Hematopoietic multipotent progenitor cell treated with erythropoietin and hydrocortisone succinate and interleukin-3 and kit ligand, for 17 days (in vitro differentiated cells): ENCODE measurements at places on chromosomes 13 and 19.
A peak's percentile ranks its signal among the peaks of the same experiment; 100 is the strongest.

- DNase-seq: no peak
These were observed 203.9 kb downstream of the COL4A1 start for GRCh38 chr13:110103026-110103425.

- peak; percentile 8 for DNase-seq
These were observed 926 bp downstream of the ZNF587 start for GRCh38 chr19:57850553-57851017.

GRCh38 chr19:3374369-3375112 lies 8.2 kb downstream of the NFIC start:
- no peak for DNase-seq

- no peak for DNase-seq
These were observed 65.3 kb downstream of the DCT start for GRCh38 chr13:94414141-94414540.

DNA sequence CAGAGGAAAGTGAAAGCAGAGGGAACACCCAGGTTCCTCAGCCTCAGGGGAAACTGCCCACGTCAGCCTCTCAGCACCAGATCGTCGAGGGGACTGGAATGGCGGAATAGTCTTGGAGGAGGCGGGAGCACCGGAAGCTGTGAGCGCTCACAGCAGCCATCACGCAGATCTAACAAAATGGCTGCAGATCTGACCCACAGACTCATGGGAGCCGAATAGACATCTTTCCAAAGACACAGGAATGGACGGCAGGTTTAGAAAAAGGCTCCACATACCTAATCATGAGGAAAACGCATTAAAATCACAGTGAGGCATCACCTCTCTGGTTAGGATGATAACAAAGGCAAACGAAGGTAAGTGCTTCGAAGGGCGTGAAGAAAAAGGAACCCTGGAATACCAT lies 11.8 kb upstream of the LILRA2 start:
- DNase-seq: no peak

DNA sequence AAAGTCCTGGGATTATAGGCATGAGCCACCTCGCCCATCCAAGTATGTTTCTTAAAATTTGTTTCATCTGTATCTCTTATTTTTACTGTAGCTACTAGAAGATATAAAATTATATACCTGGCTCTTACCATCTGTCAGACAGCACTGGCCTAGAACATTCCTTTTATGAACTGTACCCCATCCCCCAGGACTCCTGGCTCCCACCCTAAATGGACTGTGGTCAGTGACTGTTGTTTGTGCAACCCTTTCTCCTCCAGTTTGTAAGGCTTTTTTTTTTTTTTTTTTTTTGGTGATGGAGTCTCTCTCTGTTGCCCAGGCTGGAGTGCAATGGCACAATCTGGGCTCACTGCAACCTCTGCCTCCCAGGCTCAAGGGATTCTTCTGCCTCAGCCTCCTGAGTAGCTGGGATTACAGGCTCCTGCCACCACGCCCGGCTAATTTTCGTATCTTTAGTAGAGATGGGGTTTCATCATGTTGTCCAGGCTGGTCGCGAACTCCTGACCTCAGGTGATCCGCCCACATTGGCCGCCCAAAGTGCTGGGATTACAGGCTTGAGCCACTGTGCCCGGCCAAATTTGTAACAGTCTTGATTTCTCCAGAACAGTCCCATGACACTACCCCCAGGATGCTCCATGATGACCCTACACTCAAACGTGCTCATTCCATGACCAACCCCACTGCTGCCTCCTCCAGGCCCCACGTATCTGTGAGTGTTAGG lies 2.5 kb downstream of the NDUFA3 start:
- DNase-seq: no peak

DNA sequence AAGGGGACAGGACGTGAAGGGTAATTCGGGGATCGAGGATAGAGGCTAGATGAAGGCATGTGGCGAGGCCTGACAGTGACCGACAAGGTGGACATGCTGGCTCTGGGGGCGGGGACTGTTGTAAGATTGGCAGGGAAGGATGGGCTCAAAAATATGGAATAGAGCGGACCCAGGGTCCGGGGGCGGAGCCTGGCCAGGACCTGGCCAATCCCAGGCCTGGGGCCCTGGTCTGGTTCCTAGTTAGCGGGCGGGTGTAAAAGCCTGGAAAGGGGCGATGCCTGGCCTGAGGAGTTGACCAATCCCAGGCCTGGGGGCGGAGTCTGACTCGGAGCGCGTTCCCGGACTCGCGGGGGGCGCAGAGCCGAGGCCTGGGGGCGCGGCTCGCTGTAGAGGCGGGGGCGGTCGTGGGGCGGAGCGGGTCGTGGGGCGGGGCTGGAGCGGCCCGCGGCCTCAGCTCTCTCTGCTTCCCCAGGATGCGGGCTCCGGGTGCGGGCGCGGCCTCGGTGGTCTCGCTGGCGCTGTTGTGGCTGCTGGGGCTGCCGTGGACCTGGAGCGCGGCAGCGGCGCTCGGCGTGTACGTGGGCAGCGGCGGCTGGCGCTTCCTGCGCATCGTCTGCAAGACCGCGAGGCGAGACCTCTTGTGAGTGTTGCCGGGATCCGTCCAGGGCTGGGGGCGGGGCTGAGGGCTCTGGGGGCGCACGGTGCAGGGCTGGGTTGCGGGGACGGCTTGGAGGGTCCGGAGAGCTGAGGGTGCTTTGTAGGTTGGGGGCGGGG lies at the start of gene SLC27A1:
SLC27A1 (plus strand) TSS at position 457 of the 774 bp plus-strand sequence; CDS start at position 474, 17 bp downstream.
- peak; percentile 79 for DNase-seq

GRCh38 chr19:30309176-30309575 lies 63.0 kb upstream of the ZNF536 start:
- no peak for DNase-seq

DNA sequence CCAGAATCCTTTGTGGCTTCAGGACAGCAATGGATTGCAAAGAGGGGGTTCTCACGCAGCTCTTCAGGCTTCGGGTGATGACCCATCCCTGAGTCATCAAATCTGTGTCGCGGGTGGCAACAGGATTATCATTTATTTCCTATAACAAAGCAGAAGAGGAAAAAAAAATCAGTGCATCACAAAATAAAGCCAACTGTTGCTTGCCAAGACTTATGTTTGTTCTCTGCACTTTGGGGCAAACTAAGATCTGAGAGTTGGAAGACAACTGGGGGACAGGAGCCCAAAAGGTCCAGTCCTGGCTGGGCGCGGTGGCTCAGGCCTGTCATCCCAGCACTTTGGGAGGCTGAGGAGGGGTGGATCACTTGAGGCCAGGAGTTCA lies 6.4 kb downstream of the GNA15 start:
- DNase-seq: no peak

GRCh38 chr19:470701-471100 lies 9.9 kb upstream of the SHC2 start:
- DNase-seq: no peak

- DNase-seq: no peak
These were observed 406.2 kb downstream of the SUCLA2 start for GRCh38 chr13:47594833-47595232.

- no peak for DNase-seq
These were observed 44.5 kb upstream of the PARP4 start for GRCh38 chr13:24557081-24557480.

- no peak for DNase-seq
These were observed 1.8 kb downstream of the SHISA7 start for GRCh38 chr19:55441319-55441691.

DNA sequence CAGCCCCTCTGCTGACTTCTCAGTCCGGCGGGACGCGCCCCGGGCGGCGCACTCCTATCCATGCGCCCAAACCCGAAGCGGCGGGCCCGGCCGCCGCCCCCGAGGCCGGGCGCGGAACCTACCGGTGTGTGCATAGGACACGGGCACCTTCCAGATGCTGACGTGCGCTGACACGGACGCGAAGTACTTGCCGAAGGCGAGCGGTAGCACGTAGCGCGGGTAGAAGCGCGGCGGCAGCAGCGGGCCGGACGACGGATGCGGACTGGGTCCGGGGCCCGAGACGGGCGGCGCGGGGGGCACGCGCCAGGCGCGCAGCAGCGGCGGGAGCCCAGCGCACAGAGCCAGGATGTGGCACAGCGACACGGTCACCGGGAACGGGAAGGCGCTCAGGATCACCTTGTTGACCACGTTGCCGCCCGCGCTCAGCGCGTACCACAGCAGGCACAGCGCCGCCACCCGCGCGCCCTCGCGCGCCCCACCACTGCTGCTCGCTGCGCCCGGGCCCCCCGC lies 338 bp downstream of the SLC35E1 start:
- no peak for DNase-seq

DNA sequence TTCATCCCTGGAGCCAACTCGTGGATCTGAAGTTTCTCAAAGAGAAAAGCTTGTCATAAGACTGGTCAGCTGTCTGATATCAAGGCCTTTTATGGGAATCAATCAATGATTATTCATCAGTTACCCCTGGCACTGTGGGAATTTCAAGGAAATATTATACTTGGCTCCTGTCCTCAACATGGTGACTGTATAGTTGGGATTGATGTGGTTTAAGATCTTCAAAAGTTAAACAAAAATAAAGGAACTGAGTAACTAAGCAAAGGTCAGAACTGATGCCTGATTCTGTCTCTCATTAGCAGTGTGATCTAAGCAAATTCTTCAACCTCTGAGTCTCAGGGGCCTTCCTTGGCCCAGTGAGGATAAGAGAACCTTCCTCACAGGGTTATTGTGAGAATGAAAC lies 22.2 kb upstream of the SERPINE3 start:
- DNase-seq: no peak

DNA sequence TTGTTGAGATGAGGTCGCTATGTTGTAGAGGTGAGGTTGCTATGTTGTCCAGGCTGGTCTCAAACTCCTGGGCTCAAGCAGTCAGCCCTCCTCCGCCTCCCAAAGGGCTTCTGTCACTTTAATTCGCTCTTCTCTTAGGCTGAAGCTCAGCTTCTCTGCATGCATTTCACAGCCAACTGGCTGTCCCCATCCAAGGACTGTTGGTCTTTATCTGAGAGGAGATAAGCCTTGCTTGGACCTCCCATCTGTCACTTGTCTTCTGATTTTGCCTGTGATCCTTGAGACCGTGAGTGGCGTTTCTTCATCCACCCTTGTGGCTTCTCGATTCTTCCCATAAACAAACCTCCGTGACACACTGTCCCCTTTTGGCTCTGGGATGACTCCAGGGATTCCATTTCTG lies 24.4 kb downstream of the CERS1 start:
- no peak for DNase-seq

- peak; percentile 54 for DNase-seq
These were observed 4.1 kb downstream of the SWSAP1 start for GRCh38 chr19:11378319-11379189.

- DNase-seq: no peak
These were observed 10.2 kb downstream of the ANGPTL4 start for GRCh38 chr19:8373867-8374813.

DNA sequence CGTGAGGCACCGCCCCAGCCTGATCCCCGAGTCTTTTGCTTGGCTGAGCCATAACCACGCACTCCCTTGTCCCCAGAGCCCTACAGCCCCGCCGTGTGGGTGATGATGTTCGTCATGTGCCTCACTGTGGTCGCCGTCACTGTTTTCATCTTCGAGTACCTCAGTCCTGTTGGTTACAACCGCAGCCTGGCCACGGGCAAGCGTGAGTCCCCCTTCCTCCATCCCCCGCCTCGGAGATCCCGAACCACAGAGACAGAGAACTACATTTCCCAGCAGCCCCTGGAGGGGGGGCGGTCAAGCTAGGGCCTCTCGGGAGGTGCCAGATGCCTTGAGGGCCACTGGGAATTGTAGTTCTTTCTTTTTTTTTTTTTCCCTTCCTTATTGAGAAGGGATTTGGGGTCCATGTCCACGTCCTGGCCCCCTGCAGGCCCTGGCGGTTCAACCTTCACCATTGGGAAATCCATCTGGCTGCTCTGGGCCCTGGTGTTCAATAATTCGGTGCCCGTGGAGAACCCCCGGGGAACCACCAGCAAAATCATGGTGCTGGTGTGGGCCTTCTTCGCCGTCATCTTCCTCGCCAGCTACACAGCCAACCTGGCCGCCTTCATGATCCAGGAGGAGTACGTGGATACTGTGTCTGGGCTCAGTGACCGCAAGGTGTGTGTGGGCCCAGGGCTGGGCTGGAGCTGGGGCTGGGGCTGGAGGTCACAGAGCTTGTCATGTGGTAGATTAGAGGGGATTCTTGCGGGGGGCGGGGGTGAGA lies 25.9 kb downstream of the GRIN2D start:
- no peak for DNase-seq
